ENCODE measurements at places on chromosomes 11 and 22. TPM values are rescaled to one million over a fixed set of nuclear protein-coding genes. Genes with fewer than 3 reads are reported as not detected.

GRCh38 chr11:119057000-119057769 is at the start of gene HYOU1:
HYOU1 (minus strand) TSS chr11:119057205; CDS start chr11:119056160, 1,045 bp downstream.
- peak; percentile 63 for DNase-seq

GRCh38 chr11:96006037-96006436 is 82.1 kb upstream of the MTMR2 start:
- DNase-seq: no peak

GRCh38 chr11:100631316-100631715 is 55.8 kb upstream of the ARHGAP42 start:
- no peak for DNase-seq

DNA sequence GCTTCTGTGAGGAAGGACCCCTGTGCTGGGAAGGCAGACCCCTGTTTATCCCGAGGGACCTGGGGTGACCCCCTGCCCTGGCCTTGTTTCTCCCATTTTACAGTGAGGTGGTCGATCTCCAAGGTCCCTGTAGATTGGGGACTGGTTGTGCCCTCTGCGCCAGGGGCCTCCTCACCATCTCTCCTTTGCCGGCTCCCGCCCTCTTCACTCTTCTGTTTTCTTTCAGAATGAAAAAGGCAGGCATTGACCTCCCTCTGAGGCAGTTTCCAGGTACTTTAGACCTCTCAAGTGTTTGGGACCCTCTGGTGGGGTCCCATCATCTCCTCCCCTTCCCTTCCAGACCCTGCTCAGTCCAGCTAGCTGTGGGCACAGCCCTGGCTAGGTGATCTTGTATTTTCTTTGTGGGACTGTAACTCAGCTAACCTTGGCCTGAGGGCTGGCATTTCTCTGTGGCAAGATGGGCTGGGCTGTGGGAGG is 1.5 kb downstream of the SERPINH1 start:
- DNase-seq: no peak

DNA sequence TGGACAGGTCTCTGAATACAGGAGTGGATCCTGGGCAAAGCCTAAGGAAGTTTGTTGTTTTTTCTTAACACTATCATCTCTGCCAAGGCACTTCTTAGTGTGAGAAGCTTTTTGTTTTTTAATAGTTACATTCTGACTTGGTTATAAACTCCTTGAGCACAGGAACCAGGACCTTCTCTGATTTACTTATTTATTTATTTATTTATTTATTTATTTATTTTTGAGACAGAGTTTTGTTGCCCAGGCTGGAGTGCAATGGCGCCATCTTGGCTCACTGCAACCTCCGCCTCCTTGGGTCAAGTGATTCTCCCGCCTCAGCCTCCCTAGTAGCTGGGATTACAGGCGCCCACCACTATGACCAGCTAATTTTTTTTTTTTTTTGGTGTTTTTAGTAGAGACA is 11.0 kb downstream of the RNF185 start:
- no peak for DNase-seq

DNA sequence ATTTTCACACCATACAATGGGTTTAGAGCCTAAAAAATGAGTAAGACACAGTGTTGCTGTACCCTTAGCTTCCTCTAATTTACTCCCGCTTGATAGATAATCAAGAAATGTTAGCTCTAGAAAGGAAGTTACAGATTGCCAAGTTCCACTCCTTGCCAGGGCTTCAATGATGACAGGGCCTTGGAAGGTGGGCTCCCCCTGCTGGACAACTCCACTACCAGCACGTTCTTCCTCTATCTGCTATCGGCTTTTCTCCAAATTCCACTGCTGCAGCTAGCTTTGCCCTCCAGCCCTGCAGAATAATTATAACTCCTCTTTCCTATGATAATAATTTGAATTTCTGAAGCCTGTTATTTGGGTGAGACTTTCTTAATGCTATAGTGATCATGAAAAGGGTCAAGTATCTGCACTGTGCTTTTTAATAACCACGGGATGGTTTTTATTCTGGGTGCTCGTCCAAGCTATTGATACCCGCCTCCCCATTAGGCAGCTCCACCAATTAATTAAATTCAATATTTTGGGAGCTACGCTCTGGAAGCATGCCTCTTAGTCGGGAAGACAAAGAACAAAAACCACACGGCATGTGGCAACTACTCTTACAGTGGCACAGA is 9.0 kb downstream of the SYN3 start:
- DNase-seq: no peak

GRCh38 chr11:6156628-6157359 is 13.3 kb downstream of the OR52B2 start:
- no peak for DNase-seq

GRCh38 chr11:133497477-133498140 is 34.7 kb downstream of the OPCML start:
- DNase-seq: no peak

DNA sequence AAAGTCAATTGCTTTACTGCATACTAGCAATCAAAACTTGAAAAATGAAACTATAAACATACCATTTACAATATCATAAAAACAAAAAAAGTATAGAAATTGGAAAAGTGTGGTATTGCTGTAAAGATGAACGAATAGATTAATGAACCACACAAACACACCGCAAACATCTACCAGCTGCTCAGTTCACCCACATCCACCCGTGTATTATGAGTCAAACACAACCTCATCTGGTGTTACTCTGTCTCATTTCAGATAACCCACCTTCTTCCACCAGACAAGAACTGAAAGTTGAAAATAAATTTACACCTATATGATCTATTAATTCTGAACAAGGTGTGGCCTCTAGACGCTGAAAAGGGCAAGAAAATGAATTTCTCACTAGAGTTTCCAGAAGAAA is 53.3 kb downstream of the BLID start:
- no peak for DNase-seq

- no peak for DNase-seq
These were observed 166.7 kb downstream of the TBC1D22A start for GRCh38 chr22:46929046-46929709.

GRCh38 chr11:130209954-130210854 is 50.6 kb downstream of the ST14 start:
- no peak for DNase-seq

DNA sequence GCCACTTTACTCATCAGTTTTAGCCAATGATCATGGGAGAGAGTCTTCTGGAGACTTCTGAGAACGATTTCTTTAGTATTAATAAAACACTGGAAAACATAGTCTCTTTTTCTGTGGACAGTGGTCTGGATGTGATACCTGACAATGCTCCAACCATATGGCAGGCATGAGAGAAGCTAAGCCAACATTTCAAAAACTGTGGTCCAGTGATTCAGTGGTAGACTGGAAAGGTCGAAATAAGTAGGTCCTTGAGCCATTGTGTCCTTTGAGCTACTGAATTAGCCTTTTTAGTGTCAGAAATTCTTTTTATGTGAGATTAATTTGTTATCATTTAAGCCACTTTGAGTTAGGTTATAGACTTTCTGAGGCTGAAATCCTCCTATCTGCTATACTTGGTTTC is 197.7 kb upstream of the CTSC start:
- no peak for DNase-seq

DNA sequence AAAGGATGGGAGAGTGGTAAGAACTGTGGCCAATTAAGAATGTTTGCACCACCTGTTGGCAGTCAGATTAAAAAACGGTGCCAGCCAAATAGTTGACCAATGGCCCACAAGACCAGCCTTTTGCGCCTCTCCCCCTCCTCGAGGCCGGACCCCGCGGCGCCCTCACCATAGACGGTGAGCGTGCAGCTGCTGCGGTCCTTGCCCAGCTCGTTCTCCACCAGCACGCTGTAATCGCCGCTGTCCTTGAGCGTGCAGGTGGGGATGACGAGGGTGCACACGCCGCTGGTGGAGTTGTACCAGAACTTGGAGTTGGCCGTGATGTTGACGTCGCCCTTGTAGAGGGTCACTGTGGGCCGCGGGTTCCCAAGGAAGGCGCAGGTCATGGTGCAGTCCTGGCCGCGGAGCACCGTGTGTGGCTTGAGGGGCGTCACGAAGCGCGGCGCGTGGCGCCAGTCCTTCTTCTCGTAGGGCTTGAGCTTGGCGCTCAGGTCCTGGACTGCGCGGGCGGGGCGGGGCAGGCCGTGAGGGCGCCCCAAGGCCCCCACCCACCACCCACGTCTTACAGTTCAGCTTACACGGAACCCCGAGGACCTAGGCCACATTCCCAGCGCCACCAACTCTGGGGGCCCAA is 7.2 kb downstream of the TMEM86A start:
- DNase-seq: no peak

DNA sequence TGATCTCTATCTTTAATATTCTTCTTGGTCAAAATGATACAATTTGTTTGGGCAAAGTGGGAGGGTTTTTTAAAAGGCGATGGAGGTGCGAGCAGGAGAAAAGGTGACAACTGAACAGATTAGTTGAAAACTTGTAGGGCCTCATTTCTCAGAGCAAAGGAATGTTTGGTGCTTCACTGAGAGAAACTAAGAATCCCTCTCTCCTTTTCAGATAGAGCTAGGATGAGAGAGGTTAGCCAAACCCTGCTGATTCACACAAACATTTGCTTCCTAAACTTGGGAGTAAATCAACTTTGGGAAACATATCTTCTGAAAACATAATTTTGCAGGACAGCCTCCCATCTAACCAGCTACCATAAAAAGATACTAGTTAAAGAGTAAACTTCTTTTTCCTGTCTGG is 57.0 kb downstream of the PHF21A start:
- DNase-seq: no peak

GRCh38 chr11:116948391-116948790 is 111.0 kb upstream of the APOA1 start:
- no peak for DNase-seq

- no peak for DNase-seq
These were observed 2198.2 kb upstream of the RAG2 start for GRCh38 chr11:38796281-38796680.

DNA sequence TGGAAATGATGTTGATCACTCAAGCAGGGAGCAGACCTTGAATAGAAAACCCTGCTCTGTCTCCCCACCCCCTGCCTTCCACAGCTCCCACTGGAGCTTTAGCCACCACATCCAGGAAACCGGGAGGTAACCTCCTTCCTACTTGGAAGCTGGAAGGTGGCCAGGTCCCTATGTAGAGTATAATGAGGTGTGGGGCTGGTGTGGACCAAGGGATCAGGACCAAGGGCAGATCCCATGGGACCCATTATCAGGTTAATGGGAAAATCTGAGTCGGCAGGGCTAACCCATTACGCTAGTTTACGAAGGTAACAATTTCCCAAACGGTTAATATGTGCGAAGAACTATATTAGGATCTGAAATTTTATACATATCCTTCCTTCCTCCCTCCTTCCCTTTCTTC is 321.9 kb downstream of the MIAT start:
- DNase-seq: no peak

DNA sequence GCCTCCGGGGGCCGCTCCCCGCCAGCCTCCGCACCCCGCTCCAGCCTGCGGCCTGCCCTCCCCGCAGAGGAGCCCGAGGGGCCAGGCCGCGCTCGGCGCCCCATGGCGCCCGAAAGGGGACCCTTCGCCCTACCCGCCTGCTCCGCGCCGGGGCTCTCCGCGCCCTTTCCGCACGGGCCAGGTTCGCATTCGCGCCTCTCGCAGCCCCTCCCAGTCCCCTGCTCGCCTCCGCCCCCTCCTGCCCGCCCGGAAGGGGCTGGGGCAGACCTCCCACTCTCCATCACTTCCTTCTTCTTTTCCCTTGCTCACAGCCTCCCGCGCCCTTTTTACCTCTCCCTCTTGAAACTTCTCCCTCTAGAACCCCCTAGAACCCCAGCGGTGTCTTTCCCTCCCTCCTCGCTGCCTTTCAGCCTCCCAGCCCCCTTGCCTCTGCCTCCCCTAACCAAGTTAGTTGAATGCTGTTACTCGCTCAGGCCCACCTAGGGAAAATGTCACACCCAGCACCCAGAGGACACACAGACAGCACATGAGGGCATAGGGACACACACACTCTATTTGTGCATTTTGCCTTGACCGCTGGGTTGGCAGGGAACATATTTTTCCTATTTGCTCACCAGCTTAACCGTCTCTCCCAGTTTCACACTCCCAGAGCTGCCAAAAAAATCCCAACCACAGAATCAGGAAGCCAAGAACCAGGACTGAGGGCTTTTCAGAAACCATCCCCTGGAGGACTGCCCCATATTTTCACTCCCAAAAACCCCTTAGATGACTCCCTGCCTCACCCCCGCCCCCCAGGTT is at the start of gene SLC43A3:
SLC43A3 (minus strand) TSS at position 193 of the 798 bp plus-strand sequence. CDS start 949 bp downstream, outside the sequence.
- DNase-seq: peak; percentile 40

DNA sequence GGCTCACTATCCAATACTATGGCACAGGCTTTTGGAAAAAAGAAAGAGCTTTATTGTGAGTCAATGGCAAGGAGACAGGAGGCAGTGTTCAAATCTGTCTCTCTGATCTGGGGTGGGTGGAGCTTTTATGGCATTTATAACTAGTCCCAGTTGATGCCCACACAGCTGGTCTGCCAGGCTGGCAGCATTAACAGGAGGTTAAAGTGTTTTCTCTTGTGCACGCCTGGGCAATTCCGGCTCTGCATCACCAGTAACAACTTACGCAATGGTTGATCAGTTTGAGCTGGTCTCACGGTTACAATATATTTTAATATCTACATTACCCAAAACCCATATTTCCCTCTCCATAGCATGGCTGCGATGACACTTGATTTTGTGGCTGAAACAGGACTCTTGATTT is 15.1 kb upstream of the SMIM38 start:
- no peak for DNase-seq

GRCh38 chr11:27703481-27703880 is 3.2 kb upstream of the BDNF start:
- no peak for DNase-seq

GRCh38 chr11:72609476-72609875 is 64.7 kb downstream of the PDE2A start:
- no peak for DNase-seq

Gene CLDN5
- 20.4 TPM for polyA plus RNA-seq

Gene GRM5
- polyA plus RNA-seq: 0.30 TPM

Gene MMP8
- 0.07 TPM for polyA plus RNA-seq

Gene OR51B5
- polyA plus RNA-seq: 0.92 TPM

Gene CARD10
- polyA plus RNA-seq: 23.4 TPM

Gene SYT13
- 13.7 TPM for polyA plus RNA-seq

Gene OMP
- not detected for polyA plus RNA-seq

Gene FUT4
- polyA plus RNA-seq: 5.9 TPM

Gene LMO1
- 1.0 TPM for polyA plus RNA-seq

Gene TSKU
- polyA plus RNA-seq: 34.4 TPM

Gene C11orf24
- 29.9 TPM for polyA plus RNA-seq

Measured in left renal cortex interstitium (tissue), 4 donors.